Retina (tissue), 1 donor: ENCODE measurements at places on chromosomes 2 and 18.

GRCh38 chr18:35672897-35673296 lies 91.4 kb downstream of the GALNT1 start:
- DNase-seq: no peak

DNA sequence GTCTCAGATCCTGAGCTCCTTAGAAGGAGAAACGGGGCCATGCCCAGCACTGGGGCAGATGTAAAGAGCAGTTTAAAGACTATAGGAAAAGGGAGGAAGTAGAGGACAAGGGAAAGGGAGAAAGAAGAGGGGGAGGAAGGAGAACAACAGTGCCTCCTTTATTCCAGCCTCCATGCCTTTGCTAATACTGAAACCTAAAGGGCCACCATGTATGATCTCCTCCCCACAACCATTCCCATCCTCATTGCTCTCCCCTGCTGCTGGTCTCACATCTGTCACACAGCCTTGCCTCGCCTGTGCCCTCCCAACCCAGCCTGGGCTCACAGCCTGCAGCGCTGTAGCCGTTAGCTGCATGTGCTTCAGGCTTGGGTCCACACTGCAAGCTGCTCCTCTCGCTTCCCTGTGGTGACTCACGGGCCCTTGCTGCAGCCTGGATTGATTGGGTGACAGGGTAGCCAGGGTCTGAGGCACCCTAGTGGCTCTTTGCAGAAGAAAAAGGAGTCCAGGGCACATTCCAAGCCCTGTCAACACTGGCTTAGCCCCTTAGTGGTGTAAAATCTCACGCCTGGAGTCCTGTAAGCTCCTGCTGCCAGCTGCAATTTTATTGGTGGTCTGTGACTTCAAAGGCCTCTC lies 281.9 kb downstream of the SRBD1 start:
- peak; percentile 31 for DNase-seq

DNA sequence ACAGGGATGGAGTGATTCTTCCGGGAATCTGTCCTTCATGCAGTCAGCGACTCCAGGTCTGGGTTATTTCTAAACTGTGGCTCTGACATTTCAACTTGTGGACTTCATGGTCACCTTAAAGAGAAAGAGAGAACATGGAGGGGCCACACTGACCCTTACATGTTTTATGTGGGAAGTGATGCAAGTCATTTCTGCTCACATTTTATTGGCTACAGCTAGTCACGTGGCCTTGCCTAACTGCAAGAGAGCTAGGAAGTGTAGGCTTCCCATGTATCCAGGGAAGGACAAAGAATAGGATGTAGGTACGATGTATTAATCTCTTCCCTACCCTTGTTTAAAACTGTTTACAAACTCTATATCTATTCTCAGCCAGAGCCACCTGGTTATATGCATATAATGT lies 30.3 kb upstream of the AFTPH start:
- DNase-seq: no peak

- no peak for DNase-seq
These were observed 36.7 kb downstream of the FANCL start for GRCh38 chr2:58204195-58204959.

DNA sequence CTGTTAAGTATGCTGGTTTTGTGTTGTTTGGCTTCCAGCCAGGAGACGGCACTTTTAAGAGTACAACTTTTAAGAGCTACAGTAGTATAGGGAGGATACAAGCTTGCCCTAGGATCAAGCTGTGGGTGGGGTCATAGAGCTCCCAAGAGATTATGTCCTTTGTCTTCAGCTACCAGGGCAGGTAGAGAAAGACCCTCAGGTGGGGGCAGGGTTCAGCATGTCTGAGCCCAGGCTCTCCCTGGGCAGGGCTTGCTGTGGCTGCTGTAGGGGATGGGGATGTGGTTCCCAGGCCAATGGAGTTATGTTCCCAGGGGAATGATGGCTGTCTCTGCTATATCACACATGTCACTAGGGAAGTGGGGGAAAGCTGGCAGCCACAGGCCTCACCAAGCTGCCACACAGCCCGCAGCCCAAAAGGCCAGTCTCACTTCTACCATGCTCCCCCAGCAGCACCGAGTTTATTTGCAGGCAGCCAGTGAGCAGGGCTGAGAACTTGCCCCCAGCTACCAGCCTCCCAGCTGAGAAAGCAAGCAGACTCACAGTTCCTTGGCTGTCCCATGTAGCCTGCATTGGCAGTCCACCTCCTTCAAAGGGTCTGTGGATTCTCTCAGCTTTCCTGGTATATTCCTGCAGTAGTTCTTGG lies 105.7 kb upstream of the ERBB4 start:
- DNase-seq: no peak

DNA sequence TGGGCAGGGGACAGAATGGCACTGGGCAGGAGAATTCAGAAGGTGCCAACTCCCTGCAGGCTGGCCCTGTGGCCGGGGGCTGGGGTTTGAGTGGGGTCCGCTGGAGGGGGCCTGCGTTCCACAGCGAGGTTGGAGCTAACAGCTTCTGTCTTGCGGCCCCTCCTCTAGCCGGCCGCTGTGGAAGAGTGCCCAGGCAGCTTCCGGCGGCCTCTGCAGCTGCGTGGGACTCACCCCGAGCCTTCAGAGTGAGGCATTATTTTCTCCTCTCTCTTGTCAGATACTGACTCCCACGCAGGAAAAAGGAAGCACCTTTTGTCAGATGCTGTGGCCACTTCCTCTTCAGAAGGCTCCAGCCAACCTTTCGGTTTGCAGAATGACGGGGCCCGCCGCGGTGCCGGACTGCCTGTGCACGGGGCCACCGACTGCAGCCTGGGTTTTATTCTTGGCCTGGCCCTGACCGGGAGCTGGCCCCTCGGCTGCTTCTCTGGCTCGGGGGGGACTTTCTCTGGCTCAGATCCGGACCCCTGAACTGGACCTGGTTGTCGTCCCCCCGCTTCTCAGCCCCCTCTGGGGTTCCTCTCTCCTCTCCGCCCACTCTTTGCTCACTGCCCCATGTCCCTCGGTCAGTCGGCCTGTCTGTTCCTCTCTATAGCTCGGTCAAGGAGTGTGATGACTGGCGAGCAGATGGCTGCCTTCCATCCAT lies 40.1 kb downstream of the ARHGAP25 start:
- DNase-seq: no peak

- DNase-seq: no peak
These were observed 88.2 kb downstream of the MTCL1 start for GRCh38 chr18:8793445-8794155.

DNA sequence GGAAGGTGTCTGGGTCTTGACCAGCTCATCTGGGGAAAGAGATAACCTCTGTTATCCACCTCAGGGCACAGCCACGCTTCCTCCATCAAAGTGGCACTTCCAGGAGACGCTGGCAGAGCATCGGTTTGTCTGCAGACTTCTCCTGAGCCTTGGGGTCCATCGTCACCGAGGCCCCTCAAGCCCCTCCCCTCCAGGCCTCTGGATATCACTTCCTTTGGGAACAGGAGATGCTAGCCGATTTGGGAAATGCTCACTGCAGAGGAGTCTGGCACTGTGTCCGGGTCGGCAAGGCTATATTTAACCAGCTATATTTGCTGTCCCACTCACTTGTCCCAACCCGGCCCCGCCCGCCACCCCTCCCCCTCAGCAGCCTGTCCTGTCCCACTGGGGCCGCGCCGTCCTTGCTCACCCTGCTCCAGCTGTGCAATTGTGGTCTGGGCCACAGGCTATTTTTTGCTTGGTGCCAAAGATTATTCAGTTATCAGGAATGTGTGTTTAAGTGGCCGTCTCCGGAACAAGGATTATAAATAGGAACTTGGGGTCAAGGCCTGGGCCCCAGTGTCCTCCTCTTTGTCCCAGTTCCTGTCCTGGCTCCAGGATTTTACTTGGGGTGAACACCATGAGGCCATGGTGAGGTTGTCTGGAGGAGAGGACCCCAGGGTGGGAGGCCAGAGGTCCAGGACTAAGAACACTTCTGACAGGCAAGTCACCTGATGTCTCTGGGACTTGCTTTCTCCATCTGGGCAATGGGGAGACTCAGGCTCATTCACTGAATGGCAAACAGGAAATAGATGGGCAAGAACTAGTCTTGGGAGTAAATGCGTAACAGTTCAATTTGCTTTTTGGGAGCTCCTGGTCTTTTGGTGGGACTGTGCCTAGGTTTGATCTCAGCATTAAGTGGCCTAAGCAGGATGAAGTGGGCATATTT lies 263.6 kb downstream of the DYSF start:
- no peak for DNase-seq

GRCh38 chr2:178136321-178137025 lies 24.2 kb downstream of the RBM45 start:
- no peak for DNase-seq

DNA sequence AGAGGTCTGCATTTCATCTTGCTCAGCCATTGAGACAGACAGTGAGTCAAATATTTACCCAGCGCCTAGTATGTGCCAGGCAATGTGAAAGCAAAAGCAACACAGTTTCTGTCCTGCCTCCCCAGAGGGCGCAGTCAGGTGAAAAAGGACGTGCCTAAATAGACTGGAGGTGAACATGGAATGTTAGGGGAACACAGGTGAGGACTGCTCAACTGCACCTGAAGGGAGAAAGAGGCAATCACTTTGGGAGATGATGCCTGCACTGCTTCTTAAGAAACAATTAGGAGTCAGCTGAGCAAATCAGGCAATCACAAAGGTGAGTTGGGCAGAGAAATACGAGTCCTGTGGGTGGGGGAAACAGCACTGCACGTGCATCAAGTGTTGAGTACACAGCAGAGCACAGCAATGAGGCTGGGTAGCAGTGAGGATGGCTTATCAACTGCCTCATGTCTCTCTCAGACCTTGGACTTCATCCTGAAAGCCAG lies 218.3 kb upstream of the SMAD7 start:
- DNase-seq: no peak

DNA sequence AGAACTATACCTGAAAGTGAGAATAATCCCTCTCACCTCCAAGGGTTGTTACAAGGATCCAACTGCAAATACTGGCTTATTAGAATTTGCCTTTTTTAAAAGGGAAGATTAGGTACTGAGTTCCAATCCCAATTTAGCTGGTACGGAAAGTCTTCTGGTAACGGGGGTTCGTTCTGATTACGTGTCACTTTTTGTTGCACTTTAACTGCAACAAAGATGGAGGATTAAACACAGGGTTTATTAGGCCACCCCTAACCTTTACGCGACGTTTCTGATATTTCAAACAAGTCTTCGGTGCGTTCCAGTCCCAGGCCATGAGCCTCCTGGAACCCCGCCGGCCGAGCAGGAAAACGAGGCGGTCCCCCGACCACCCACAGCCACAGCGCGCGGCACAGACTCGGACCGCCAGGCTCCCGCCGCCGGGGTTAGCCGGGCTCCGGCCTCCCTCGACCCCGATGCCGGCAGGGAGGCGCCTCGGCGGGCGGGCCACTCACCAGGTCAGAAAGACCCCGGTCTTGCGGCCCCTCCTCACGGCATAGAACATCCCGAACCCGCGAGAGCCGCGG lies 411 bp downstream of the RNASEH1 start:
- DNase-seq: no peak
